ENCODE measurements at places on chromosomes 3 and 15. TPM values are rescaled to one million over a fixed set of nuclear protein-coding genes. Genes with fewer than 3 reads are reported as not detected.

DNA sequence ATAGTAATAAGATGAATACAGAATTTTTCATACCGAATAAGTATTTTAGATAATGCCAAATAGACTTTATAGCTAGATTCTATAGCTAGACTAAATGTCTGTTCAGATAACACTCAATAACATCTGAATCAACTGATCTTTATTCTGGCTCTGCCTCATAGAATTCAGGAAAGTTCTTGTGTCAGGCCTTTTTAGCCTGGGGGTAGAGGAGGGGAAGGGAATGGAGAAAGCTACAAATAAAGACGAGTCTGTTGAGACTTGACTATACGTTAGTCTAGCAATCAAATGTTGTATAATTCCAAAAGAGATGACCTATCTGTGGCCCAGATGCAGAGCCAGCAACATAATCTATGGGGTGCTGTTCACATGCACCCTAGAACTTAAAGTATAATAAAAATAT lies 106.6 kb upstream of the ABI3BP start:
- DNase-seq, result no peak

- no peak for DNase-seq
These were observed 42.0 kb downstream of the FRMD4B start for GRCh38 chr3:69343875-69344274.

- no peak for DNase-seq
These were observed 451.3 kb upstream of the LMCD1 start for GRCh38 chr3:8050283-8050682.

DNA sequence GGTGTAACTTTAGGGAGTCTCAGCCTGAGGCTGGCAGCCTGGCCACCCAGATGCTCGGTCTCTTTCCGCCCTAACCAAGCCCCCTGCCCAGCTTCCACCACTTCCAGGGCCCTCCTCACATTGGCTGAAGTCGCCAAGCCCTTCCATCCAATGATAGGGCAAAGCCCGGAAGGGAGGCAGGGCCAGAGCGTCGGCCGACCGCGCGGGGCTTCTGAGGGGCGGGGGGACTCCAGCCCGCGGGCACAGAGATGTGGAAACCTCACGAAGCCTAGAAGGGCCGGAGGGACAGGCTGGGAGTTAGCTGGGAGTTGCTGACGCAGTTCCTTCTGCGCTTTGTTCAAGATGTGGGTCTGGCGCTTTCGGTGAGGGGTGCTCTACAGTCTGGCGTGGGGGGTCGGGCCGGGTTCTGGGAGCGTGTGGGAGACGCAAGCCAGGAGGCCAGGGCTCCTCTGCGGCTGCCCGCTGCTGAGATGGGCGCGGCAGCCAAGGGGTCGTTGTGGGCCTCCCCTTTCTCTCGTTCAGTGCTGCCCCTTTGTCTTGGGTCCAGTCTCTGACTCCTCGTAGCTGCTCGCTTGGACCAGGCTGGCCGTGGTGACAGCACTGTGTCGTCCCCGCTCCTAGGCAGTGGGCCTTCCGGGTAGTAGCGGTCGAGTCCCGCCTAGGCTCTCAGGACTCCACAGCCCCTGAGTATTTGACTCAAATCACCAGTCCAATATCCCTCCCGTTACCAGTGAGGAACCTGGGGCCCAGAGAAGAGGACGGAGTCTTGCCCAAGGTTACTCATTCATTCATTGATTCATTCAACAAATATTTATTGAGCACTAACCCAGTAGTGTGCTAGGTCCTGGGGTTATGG lies at the start of gene ZNF660:
Gene ZNF660, plus strand, starts transcription at position 319 of the 856 bp plus-strand sequence. CDS start 9,230 bp downstream, outside the sequence.
- DNase-seq, result no peak

DNA sequence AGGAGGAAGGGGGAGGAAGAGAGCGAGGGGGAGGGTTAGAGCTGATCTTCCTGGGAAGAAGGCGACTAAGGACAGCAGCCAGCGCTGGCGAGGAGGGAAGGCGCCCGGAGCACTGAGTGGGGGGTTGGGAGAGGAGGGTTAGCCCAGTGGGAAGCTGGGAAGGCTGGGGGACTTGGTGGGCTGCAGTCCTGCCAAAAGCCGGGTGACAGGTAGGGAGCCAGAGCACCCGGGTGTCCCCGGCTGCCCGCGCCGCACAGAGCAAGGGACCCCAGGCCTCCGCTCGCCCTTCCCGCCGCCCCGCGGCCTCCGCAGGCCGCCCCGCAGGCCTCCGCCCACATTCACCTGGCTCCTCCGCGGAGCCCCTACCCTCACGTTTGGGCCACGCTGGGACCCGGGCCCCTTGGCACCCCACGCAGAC lies 448 bp downstream of the SLC12A8 start:
- no peak for DNase-seq

- no peak for DNase-seq
These were observed 149.7 kb upstream of the NUDT16 start for GRCh38 chr3:131231710-131232389.

DNA sequence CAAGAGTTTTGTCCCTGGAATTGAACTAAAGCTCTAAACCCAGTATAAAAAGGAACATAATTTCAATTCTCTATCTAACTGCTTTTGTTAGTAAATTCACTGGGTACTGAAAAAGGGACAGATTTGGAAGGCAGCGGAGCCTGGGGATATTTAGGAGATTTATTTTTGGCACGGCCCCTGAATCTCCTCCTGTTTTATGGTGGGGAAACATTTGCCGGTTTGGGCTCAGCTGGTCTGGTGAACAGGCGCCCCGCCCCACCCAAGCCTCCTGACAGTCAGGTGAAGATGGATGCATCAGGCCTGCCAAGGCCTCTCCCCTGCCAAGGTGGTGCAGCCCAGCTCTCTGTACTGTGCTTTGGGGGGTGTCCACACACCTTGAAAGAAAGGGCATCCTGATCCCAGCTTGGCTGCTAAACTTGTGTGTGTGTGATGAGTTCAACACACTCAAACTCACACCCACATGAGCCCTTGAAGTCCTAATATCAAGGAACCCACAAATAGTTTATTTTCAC lies 46.3 kb downstream of the EBLN2 start:
- DNase-seq, result no peak

- no peak for DNase-seq
These were observed 5.9 kb upstream of the GPR87 start for GRCh38 chr3:151322511-151322910.

DNA sequence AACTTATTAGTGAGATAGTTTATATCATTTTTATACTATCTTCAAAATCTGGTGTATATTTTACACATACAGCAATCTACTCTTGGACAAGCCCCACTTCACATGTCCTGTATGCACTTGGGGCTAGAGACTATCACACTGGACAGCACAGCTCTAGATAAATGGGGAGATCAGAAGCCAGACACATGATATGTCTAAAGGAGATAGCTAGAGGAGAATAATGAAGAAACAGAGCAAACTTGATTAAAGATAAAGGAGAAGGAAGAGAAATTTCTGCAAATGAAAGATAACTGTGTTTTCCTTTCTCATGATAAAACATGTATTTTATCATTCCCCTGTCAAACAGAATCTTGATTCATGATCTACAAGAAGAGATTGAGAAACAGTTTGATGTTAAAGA lies 13.0 kb downstream of the CPA3 start:
- DNase-seq, result no peak

GRCh38 chr15:69468241-69469121 lies 15.9 kb downstream of the RPLP1 start:
- no peak for DNase-seq

- no peak for DNase-seq
These were observed 5.0 kb downstream of the GXYLT2 start for GRCh38 chr3:72892870-72893269.

DNA sequence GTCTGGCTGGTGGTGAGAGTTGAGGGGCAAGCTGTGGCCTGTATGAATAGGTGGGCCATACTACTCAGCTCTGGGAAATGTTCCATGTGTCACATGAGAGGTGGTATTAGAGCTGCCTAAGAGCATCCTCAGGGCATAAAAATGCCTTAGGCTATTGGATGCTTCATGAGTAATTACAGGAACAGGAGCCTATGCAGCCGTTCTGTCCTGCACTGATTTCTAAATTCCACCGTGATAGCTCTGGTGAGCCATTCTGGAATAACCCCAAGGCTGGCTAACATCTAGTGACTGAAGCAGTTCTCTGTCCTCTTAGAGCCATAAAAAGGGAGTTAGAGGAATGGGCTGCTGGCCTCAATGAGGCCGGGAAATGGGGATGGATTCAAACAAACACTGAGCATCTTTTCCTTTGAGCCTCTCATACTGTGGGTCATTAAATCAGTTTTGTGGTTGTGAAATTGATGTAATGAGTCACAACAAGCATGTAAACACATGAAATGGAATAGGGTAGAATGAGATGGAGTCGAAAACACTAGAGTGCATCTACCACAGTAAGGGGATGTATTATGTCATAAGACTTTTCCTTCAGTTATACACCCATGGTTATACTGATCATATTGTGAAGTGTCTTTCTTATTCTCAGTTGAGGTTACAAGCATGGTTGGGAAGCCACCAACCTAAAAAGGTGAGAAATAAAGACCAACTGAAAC lies 41.0 kb downstream of the DGKG start:
- peak; percentile 98 for DNase-seq

DNA sequence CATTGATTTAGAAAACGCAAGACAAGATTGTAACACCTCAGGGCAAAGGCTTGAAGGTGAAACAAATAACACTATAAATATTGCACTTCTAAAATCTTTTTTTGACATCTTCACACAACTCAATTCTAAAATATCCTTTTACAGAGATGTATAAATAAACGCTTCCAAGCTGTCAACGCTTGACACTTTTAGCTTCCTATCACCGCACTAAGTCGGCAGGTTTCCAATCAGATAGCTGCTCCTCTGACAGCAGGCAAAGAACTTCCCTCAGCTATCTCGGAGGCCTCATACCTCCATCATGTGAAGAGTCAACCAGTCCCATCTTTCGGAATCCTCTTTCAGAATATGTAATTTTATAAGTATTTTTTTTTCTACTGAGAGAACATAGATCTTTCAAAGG lies 71.0 kb downstream of the PCOLCE2 start:
- DNase-seq, result no peak

GRCh38 chr3:122745369-122746021 lies 48.1 kb downstream of the HSPBAP1 start:
- DNase-seq, result no peak

DNA sequence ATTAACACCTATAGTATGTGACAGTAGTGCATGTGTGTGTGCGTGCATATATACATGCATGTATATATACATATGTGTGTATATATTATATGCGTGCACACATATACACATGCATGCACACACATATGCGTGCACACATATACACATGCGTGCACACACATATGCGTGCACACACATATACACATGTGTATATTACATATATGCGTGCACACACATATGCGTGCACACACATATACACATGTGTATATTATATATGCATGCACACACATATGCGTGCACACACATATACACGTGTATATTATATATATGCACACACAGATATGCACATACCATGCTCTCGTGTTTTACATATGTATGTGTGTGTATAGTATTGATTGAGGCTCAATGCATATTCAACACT lies 42.0 kb upstream of the MAP3K13 start:
- no peak for DNase-seq

DNA sequence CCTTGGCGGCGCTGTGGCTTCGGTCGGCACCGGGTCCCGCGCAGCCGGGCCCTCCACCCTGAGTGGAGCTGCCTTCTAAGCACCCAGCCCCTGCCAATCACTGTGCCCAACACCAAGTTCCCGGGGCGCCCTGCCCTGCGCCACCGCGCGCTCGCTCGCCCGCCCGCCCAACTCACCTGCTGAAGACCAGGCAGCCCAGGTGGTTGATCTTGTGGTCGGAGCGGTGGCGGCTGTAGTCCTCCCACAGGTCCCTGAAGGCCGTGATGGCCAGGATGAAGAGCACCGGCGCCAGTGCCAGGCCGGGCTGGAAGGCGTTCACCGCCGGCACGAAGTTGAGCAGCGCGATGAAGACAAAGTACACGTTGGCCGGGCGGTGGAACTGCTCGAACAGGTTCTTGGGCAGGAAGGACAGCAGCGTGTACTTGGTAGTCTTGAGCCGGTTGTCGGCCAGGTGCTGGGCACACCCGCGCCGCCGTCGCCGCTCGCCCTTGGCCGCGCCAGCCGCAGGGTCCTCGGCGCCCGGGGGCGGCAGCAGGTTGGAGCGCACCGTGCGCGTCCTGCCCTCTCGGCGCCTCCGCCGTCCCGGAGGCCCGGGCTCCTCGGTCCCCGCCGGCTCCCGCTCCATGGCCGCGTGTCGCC lies 536 bp downstream of the ATP10A start:
- DNase-seq, result no peak

GRCh38 chr3:139355476-139355875 lies 11.7 kb downstream of the MRPS22 start:
- no peak for DNase-seq

- DNase-seq, result no peak
These were observed 927 bp downstream of the CHDH start for GRCh38 chr3:53845103-53845880.

DNA sequence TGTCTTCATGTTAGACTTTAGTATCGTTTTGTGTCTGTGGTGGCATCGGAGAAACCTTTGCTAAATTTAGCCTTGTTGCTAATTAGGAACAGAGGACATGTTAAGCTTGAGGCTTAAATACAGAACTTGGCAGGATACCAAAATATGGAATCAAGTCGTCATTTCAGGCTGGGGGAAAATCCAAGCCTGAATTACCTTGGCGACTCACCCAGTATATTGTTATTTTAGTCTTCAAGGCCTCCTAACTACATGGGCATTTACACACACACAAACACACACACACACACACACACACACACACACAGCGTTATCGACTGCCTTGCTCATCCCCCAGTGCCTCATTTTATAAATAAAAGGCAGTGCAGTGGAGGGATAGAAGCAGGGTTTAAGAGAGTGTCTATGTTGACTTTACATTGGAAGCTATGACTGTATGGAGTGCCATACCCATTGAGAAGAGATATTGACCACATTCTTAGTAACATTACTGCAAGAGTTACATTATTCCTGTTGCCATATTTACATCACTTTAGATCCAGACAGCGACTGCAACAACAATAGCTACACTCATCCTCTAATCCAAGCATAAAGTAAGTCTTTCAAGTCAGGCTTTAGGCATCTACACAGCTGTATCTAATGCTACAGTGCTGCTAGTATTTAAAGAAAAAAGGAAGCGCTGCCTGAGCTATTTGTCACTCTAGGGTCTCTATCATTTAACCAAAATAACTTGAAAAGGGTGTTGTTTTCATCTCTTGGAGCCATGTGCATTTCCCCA lies 210.8 kb upstream of the SEMA6D start:
- DNase-seq, result no peak

- DNase-seq, result no peak
These were observed 58.3 kb downstream of the SCN10A start for GRCh38 chr3:38757721-38758120.

DNA sequence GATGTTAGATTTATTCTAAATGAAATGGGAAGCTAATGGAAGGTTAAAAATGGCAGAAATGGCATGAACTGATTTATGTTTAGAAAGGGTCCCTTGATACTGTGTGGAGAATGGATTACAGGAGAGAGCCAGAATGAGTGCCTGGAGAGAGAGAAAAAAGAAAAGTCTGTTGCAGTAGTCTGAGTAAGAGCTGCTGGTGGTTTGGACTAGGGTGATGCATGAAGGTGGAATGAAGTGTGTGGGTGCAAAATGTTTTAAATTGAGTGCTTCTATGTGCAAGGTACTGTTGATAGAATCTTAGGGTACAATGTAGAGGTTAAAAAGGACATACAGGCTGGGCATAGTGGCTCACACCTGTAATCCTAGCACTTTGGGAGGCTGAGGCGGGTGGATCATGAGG lies 11.4 kb upstream of the MGA start:
- DNase-seq, result no peak

Gene ZNF385D
- 0.25 TPM for polyA plus RNA-seq

Gene USP13
- 3.4 TPM for polyA plus RNA-seq

All from keratinocyte (primary cell).